IMR-90 (cell line): ENCODE measurements at places on chromosomes 7 and 10. TPM values are rescaled to one million over a fixed set of nuclear protein-coding genes. Genes with fewer than 3 reads are reported as not detected.

GRCh38 chr7:38934051-38934450, 25.1 kb upstream of the VPS41 start:
- no peak for DNase-seq

DDX21 gene
- total RNA-seq = 73.7 and 109 TPM in 2 replicates

DNA sequence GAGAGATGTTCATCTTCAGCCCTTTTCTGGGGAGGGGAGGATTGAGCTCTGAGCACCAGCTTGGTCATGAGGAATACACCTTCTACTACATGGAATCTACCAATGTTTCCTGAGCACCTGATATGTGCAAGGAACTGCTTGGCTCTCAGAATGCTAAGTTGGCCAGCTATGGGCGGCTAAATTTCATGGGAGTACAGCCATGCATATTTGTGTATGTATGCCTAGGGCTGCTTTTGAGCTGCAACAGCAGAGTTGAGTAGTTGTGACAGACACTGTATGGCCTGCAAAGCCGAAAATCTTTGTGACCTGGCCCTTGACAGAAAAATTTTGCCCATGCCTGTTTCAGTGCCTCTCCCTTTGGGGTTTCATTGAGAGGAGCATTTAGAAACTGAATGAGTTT, 44.9 kb downstream of the NPY start:
- no peak for DNase-seq

DNA sequence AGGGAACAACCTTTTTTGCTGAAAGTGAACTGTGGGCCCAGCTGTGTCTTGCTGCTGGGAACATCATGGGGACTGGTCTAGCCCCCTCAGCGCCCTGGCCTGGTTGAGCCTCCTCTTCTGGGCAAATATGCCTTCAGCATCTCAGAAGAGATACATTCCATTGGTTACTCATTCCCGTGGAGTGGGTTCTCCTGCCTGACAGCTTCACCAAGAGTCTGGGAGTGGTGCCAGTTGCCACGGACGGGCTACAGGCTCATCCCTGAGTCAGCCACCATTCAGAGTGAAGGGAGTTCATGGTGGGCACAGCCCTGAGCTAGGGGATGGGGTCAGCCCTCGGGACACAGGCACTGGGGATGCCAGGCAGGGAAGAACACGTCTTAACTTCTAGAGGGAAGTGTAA, 81.9 kb downstream of the RAMP3 start:
- peak; percentile 62 for DNase-seq

GRCh38 chr10:122328676-122329075, 45.8 kb upstream of the PLEKHA1 start:
- no peak for DNase-seq

DNA sequence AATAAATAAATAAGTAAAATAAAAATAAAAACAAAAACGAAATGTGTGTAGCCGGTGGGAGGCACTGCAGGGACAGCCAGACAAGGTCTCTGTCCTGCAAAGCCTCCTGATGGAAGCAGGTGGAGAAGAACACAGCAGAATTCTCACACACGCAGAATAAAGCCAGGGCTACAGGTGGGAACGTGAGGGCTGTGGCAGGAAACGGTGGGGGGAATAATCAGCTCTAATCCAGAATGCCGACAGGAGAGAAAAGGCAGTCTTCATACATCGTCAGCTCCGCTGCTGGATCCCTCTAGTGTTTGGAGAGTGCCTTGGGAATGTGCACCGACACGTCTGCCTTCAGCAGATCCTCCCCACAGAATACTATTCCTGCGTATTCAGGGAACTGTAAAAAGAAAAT, 6.8 kb upstream of the SNX8 start:
- DNase-seq = peak; percentile 22

DNA sequence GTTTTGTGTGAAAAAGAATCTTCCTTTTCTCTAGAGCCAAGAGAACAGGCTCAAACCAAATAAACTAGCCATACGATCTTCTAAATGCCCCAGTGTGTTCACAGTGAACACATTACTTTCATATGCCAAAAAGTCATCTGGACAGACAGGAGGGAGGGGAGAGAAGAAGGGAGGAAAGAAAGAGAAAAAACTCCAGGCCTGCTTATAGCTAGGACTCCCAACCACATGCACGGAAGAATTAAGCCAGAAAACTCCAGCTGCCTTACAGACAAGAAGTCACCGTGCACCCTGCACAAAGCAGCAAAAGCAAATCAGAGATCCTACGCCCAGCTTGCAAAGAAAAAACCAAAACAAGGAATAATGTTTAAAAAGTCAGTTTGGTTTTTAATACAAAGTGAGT, 34.3 kb downstream of the SNX8 start:
- DNase-seq = peak; percentile 21

DNA sequence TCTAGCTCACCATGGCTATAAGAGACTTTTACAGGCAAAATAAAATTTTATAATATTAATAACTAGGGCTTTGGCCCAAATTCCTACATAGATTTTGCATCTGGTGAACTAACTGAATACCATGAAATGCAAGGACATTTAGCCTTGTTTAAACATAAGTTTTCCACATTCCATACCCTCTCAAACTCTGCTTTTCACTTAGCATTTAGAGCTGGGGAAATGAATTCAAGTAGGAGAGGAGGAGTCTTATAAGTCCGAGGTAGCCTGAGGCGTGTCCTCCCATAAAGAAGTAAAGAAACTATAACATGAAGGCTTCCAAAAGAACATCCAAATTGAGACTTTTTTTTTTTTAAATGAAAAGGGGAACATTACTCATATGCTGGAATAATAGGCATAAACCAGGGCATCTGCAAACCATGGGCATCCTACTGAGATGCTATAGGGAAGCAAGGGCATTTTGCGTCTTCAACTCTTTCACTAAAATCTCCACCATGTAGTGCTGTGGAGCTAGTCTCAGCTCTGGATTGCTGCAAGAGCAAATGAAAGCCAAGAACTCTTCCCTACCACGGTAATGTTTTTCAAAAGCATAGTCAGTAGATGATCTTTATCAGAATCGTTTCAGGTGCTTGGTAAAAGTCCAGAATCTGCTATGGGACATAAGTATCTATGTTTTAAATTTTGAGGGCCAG, 79.1 kb downstream of the PALS2 start:
- no peak for DNase-seq

DNA sequence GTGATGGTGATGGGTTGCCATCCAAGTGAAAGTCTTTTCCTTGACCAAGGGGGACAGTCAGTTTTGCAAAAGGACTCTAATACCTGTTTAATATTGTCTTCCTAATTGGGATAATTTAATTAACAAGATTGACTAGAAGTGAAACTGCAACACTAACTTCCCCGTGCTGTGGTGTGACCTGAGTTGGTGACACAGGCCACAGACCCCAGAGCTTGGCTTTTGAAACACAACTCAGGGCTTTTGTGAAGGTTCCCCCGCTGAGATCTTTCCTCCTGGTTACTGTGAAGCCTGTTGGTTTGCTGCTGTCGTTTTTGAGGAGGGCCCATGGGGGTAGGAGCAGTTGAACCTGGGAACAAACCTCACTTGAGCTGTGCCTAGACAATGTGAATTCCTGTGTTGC, 6.9 kb downstream of the PPIF start:
- no peak for DNase-seq

- DNase-seq = no peak
Observed at GRCh38 chr7:4097001-4097609, 585.0 kb upstream of the FOXK1 start.
